ENCODE measurements at places on chromosomes 2 and 18. TPM values are rescaled to one million over a fixed set of nuclear protein-coding genes. Genes with fewer than 3 reads are reported as not detected.
A peak's percentile ranks its signal among the peaks of the same experiment; 100 is the strongest.

GRCh38 chr2:71720283-71720560, 266.9 kb downstream of the DYSF start:
- no peaks in the 10 kb centered on the region for H3K4me1 ChIP-seq
- H3K4me3 ChIP-seq, result no peak overlapping the region
- H3K27ac ChIP-seq, result no peak overlapping the region
- no peak for DNase-seq
- no peaks in the 10 kb centered on the region for H3K27me3 ChIP-seq
- H3K36me3 ChIP-seq, result no peaks in the 10 kb centered on the region

GRCh38 chr2:71747559-71747958, 294.2 kb downstream of the DYSF start:
- no peaks in the 10 kb centered on the region for H3K27me3 ChIP-seq
- no peak overlapping the region for H3K27ac ChIP-seq
- no peak overlapping the region for H3K4me3 ChIP-seq
- no peaks in the 10 kb centered on the region for H3K4me1 ChIP-seq
- DNase-seq, result no peak

DNA sequence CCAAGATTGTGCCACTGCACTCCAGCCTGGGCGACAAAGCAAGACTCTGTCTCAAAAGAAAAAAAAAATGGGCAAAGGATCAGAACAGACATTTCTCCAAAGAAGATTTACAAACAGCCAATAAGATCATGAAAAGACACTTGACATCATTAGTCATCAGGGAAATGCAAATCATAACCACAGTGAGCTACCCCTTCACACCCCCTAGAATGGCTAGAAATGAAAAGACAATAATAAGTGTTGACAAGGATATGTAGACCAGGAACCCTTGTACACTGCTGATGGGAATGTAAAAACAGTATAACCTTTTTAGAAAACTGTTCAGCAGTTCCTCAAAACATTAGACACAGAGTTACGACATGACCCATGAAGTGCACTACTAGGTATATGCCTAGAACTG, 18.4 kb upstream of the MTERF4 start:
- H3K27me3 ChIP-seq, result no peaks in the 10 kb centered on the region
- no peaks in the 10 kb centered on the region for H3K4me1 ChIP-seq
- H3K27ac ChIP-seq, result no peak overlapping the region
- no peak overlapping the region for H3K4me3 ChIP-seq
- H3K36me3 ChIP-seq, result no peaks in the 10 kb centered on the region

GRCh38 chr2:97267411-97268074, 154.6 kb downstream of the ANKRD36 start:
- H3K27me3 ChIP-seq, result no peaks in the 10 kb centered on the region
- no peak overlapping the region for H3K27ac ChIP-seq
- H3K4me1 ChIP-seq, result no peaks in the 10 kb centered on the region
- peak; percentile 61 for DNase-seq
- H3K36me3 ChIP-seq, result no peaks in the 10 kb centered on the region

- no peaks in the 10 kb centered on the region for H3K4me1 ChIP-seq
- H3K27me3 ChIP-seq, result no peaks in the 10 kb centered on the region
- DNase-seq, result no peak
These were observed 19.9 kb downstream of the RHBDD1 start for GRCh38 chr2:226855787-226856186.

DNA sequence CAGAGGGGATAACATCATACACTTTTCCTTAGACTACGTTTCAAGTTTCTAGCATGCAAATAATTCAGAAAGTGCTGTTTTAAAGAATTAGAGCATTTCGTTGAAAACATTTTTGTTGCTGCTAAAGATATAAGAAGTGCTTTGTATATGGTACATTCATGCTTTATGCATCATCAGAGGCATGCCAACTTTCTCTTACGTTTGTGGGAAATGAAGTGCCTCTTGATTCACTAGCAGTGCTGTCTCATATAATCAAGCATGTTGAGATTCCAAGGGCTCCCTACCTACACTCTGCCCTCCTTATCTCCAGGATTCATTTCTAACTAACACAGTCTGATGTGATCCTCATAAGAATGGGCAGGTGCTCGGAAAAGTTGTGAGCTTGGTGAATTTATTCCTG, 748.6 kb upstream of the DDX18 start:
- H3K27ac ChIP-seq, result no peak overlapping the region
- H3K27me3 ChIP-seq, result no peaks in the 10 kb centered on the region
- DNase-seq, result no peak
- no peaks in the 10 kb centered on the region for H3K36me3 ChIP-seq

DNA sequence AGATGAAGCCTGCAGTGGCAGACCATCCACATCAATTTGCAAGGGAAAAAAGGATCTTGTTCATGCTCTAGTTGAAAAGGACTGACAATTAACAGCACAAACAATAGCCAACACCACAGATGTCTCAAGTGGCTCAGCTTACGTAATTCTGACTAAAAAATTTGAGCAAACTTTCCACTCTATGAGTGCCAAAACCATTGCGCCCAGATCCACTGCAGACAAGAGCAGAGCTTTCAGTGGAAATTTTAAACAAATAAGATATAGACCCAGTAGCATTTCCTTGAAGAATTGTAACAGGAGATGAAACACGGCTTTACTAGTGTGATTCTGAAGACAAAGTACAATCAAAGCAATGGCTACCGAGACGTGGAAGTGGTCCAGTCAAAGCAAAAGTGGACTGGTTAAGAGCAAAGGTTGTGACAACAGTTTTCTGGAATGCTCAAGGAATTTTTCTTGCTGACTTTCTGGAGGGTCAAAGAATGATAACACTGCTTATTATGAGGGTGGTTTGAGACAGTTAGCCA, 12.0 kb upstream of the ZNF396 start:
- H3K27me3 ChIP-seq, result no peaks in the 10 kb centered on the region
- no peaks in the 10 kb centered on the region for H3K36me3 ChIP-seq
- no peaks in the 10 kb centered on the region for H3K4me1 ChIP-seq
- no peak for DNase-seq
- H3K4me3 ChIP-seq, result no peak overlapping the region

DNA sequence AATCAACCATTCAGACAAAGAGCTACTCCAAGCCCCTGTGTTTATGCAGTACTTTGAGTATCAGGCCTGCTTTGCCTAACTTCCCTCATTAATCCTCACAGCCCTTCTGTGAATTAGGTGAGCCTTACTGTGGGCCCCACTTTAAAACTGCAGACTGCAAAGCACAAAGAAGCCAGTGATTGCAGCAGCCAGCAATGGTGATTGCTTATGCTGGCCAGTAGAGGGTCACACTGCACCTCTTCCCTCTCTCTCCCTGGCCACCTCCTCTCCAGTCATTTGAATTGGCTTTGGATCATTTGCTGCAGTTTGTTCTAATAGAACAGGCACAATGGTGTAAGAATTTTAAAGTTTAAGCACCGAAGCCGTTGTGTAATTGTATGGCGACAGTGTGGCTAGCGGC, 229.9 kb downstream of the AGPS start:
- H3K36me3 ChIP-seq, result no peaks in the 10 kb centered on the region
- H3K27ac ChIP-seq, result no peak overlapping the region
- peak; percentile 63 for DNase-seq
- no peak overlapping the region for H3K4me3 ChIP-seq
- H3K27me3 ChIP-seq, result no peaks in the 10 kb centered on the region

DNA sequence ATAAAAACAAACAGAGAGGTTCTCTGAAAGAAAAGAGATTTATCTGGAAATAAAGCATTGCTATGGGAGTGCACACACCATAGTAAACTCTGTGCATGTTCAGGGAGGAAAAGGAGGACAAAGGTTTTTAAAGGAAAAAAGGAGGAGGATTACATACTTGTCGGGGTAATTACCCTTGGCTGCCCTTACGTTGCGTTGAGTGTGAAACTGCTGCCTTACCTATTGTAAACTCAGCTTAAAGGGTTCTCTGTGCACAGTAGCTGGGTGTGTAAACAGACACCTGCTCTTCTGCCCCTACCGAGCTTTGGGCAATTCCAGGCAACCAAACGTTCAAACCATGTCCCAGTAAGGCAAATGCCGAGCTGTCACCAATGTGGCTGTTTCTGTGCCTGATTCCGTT, 29.6 kb upstream of the PXDN start:
- H3K4me1 ChIP-seq, result no peaks in the 10 kb centered on the region
- no peaks in the 10 kb centered on the region for H3K27me3 ChIP-seq
- H3K4me3 ChIP-seq, result no peak overlapping the region
- no peak overlapping the region for H3K27ac ChIP-seq
- H3K36me3 ChIP-seq, result no peaks in the 10 kb centered on the region

- H3K4me1 ChIP-seq, result no peaks in the 10 kb centered on the region
- DNase-seq, result no peak
- no peak overlapping the region for H3K4me3 ChIP-seq
- H3K27ac ChIP-seq, result no peak overlapping the region
- H3K27me3 ChIP-seq, result no peaks in the 10 kb centered on the region
These were observed 504.2 kb downstream of the ZEB2 start for GRCh38 chr2:144015655-144016245.

DNA sequence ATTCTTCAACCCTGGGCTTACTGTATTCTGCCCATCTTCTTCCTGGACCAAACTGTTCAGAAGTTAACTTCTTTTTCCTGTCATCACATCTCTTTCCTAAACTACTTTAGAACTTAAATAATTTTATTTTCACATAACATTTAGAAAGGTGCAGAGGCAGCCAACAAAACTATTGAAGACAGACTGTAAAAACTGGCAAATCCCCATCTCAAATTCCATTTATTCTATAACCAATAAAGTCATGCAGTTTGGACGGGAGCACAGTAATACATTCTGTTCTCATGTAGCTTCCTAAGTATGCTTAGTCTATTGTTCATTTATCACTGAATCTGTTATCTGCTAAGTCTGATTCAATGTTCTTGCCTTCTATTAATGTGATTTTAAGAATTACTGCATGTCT, 99.1 kb downstream of the SMAD2 start:
- no peaks in the 10 kb centered on the region for H3K27me3 ChIP-seq
- no peak for DNase-seq
- H3K4me1 ChIP-seq, result peaks cover under 1% of the 10 kb centered on the region
- H3K36me3 ChIP-seq, result no peaks in the 10 kb centered on the region
- no peak overlapping the region for H3K4me3 ChIP-seq
- H3K27ac ChIP-seq, result no peak overlapping the region

DNA sequence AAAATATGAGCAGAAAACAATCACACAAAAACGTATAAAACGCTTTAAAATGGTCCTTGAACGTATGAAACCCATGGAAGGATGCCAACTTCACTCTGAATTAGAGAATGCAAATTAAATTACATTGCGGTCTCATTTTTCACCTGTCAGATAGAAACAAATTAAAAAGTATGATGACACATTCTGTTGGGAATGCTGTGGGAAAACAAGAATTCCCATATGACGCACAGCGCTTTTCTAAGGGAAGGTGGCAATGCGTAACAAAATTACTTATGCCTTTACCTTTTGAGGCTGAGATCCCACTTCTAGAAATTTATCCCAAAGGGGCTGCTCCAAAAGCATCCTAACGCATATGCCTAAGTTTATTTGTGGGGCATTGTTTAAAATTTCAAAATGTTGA, 3.8 kb upstream of the RPS7 start:
- peaks cover 6% of the 10 kb centered on the region for H3K4me1 ChIP-seq
- H3K27me3 ChIP-seq, result no peaks in the 10 kb centered on the region
- H3K27ac ChIP-seq, result no peak overlapping the region
- no peaks in the 10 kb centered on the region for H3K36me3 ChIP-seq
- H3K4me3 ChIP-seq, result no peak overlapping the region

DNA sequence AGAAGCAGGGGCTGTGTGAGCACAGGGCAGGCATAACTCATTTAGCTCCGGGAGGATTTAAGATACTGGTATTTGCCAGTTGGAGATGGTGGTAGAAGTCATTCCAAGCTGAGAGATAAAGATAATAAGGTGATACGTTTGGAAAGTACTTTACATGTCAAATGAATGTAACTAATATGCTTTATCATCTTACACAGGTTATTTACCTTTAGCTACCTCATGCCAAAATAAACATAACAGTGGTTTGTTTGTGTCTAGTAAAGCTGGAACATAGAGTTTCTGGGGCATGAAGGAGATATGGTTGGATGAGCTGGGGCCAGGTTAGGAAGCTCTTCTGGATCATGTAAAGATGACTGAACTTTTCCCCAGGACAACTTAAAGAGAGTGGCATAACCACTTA, 126.9 kb upstream of the PIK3C3 start:
- H3K4me1 ChIP-seq, result no peaks in the 10 kb centered on the region
- H3K36me3 ChIP-seq, result no peaks in the 10 kb centered on the region
- H3K27me3 ChIP-seq, result no peaks in the 10 kb centered on the region

DNA sequence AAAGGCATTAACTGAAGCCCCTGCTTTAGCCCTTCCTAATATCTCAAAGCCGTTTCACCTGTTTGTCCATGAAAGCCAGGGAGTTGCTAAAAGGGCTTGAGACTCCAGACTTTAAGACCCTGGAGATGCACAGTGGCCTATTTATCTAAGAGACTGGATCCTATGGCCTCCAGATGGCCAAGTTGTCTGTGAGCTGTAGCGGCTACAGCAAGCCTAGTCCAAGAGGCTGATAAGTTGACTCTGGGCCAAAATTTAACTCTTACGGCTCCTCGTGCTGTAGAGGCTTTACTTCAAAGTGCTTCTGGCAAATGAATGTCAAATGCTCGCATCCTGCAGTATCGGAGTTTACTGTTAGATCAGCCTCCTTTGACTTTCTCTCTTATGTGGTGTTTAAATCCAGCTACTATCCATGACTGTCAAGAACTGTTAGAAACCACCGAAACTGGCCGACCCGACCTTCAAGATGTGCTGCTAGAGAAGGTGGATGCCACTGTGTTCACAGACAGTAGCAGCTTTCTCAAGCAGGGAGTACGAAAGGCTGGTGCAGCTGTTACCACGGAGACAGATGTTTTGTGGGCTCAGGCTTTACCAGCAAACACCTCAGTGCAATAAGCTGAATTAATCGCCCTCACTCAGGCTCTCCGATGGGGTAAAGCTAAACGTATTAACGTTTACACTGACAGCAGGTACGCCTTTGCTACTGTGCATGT, 336.7 kb upstream of the CNTNAP5 start:
- no peaks in the 10 kb centered on the region for H3K4me1 ChIP-seq
- DNase-seq, result no peak
- H3K36me3 ChIP-seq, result no peaks in the 10 kb centered on the region
- no peak overlapping the region for H3K27ac ChIP-seq
- H3K27me3 ChIP-seq, result no peaks in the 10 kb centered on the region

- no peaks in the 10 kb centered on the region for H3K36me3 ChIP-seq
- no peaks in the 10 kb centered on the region for H3K4me1 ChIP-seq
- DNase-seq, result peak; percentile 7
- no peaks in the 10 kb centered on the region for H3K27me3 ChIP-seq
- H3K4me3 ChIP-seq, result no peak overlapping the region
These were observed 315.2 kb downstream of the TDRD15 start for GRCh38 chr2:21438949-21439348.

Gene HOXD13
- not detected for total RNA-seq

Gene FER1L5
- total RNA-seq, result 1.3 TPM

Gene STARD6
- 0.19 TPM for total RNA-seq

Gene OXER1
- total RNA-seq, result 2.5 TPM

Gene L3MBTL4
- total RNA-seq, result 15.2 TPM

Gene LAMA1
- 14.1 TPM for total RNA-seq

Data from kidney (tissue), 22 donors.